Bronchial epithelial cell (primary cell): ENCODE measurements at places on chromosomes 2 and 18. TPM values are rescaled to one million over a fixed set of nuclear protein-coding genes. Genes with fewer than 3 reads are reported as not detected.

DNA sequence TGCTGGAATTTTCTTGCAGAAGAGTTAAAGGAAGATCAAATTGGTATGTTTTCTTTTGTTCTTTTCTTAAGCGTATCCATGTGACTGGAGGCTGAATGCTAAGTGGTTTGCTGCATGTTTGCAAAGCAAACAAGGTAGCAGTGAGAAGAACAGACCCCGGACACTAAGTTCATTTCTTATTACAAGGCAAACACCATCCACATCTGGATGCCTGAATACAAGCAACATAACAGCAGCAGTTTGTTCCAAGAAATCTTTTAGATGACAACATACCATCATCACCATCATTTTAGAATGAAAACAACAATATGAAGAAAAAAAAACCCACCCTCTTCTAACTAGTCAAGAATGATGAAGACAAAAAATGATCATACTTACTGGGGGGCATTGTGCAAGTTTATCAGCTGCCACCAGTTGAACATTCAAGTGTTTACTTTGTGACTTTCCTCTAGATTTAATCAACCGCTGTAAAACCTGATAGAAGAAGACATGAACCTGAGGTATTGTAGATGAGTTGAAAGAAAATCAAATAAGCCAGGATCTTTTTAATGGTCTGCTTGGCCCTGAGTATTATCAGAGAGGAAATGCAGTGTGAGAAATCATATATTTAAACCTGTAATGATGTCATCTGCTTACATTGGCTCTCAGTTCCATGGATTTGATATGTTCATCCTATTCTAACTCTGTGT is 25.0 kb upstream of the ARL5A start:
- DNase-seq = no peak

DNA sequence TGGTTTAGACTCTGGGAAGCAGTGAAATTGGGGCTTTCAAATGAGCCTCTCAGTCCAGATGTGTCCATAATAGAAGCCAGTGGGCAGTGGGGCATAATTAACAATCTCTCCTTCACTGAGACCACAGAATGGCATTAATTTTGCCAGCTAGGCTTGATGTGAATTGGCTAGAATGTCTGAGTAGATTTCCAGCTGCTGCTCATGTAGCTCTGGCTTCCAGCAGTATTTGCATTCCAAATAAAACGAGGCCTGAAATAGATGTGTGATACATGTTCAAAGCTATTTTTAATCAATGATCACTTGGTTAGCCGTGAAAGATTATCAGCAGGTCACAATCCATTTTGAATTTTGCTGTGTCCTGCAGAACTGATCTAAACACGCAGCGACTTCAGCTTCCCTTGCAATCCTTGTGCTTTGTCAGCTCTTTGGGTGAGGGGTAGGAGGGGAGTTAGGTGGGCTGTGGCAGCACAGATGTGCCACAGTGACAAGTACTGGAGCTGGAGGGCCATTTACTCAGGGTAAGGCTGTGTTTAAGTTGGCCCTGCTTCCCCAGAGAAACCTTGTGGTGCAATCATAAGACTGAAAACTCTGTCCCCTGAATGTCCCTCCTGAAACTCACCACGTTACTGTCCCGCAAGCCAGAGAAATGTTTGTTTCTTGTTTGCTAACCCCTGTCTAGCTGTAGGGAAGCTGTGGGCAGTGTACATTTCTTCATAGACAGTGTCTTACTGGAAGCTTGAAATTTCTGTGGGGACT is 56.9 kb upstream of the TMEM178A start:
- no peak for DNase-seq

LDLRAD4 gene
- not detected in 2 replicates for total RNA-seq

REG1B gene
- total RNA-seq = not detected in 2 replicates

DNA sequence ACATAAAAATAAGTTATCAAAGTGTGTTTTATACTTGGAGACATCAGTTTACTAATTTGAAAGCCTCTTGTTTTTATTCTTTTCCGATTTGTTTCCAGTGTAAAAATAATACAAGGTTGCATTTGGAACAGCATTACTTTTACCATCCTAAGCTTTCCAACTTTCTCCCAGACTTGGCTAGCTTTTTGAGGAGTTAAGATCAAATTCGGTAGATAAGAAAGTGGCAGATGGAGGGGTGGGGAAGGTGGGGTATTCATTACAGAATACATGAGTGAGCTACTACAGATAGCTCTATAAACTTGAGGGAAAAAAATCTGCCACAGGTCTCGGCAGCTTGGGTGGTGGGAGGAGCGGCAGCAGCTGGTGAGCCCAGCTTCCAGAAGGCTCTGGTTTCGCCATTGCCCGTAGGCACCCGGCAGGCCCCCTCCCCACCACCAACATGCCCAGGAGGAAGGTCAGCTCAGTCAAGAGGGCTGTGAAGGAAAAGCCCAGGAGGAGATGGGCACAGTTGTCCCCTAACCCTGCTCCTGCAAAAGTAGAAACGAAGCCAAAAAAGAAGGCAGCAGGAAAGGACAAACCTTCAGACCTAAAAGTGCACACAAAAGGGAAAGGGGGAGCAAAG is 18.6 kb upstream of the RMC1 start:
- no peak for DNase-seq

GRCh38 chr2:39523308-39524044 is 86.4 kb upstream of the MAP4K3 start:
- peak; percentile 93 for DNase-seq

- DNase-seq = no peak
Measured at GRCh38 chr2:167861574-167862193, 385.7 kb downstream of the STK39 start.

ZEB2 gene
- total RNA-seq = 0.13 and 0.26 TPM in 2 replicates

CYP26B1 gene
- under 0.01 and 0.53 TPM in 2 replicates for total RNA-seq

DNA sequence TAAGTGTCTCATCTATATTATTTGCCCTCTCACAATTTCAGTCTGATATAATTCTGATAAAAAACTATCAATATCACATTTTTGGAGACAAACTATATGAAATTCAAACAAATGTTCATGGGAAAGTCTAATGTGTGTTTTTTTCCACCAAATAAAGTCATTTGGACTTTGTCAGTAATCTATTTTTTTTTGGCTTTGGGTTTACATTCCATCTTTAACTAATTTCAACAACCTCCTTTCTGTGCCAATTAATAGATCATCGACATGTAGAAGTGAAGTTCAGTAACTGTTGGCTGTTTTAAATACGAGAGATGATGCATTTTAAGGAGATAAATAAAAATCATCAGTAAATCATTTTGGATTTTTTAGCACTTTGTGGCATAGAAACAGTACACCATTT is 1623.0 kb upstream of the ACVR2A start:
- DNase-seq = no peak

DNA sequence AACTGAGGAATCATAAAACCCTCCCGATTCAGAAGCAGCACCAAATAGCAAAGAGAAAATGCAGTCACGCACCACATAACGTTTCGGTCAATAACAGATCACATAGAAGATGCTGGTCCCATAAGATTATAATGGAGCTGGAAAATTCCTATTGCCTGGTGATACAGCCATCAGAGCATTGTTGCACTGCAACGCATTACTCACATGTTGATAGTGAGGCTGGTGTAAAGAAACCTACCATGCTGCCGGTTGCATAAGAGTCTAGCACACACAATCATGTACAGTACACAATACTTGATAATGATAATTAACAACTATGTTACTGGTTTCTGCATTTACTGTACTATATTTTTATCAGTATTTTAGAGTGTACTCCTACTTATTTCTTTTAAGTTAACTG is 32.5 kb downstream of the RNF152 start:
- peak; percentile 33 for DNase-seq

LAMA3 gene
- 381 and 531 TPM in 2 replicates for total RNA-seq

GRCh38 chr2:210606001-210606400 is 49.6 kb downstream of the CPS1 start:
- no peak for DNase-seq

- DNase-seq = peak; percentile 76
Measured at GRCh38 chr18:7038330-7038851, 79.2 kb downstream of the LAMA1 start.

DNA sequence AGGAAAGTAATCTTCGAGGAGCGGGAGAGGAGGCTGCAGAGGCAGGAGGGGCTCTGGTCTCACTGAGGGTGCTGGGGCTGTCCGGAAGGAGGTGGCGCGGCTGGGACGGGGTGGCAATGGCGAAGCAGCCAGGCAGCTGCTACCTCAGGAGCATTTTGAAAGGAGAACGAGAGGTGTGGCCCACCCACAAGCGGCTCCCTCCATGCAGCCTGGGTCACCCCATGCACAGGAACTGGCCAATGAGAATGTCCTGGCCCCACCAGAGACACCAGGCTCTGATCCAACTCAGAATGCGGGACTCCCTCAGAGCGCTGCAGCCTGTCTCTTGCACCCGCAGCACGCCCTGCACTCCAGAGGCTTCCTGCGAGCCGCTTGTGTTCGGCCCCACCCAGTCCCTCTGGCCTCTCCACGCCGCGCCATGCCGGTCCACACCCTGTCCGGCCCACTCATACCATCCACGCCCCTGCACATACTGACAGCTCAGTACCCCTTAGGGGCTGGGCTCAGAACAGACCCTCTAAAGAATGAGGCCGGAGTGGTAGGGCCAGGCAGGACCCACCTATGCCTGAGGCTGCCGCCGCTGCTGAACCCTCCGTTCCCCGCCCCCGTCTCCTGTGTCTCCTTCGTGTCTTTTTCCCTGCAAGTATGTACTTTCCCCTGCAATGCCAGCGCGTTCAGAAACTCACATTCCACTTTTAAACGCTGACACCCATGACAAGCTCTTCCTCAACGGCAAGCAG is 6.4 kb upstream of the BOK start:
- DNase-seq = no peak

DNA sequence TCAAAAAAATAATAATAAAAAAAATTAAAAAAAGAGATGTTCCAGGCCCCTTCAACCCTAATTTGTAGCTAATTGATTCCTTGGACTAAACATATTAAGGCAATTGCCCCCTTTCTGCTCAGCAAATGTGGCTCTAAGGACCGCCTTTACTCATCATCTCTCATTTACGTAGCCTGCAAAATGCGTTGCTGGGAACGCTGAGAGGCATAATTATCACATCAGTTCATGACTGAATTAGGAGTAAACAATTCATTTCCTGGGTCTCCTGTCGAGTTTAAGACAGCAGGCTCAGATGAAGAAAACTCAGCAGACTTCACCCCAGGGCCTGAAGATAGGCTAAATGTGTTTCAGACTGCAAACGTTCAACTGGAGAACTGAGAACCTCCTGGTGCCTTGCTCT is 413.5 kb downstream of the NBAS start:
- no peak for DNase-seq

- DNase-seq = no peak
Measured at GRCh38 chr2:154386186-154386585, 312.3 kb upstream of the KCNJ3 start.

DNA sequence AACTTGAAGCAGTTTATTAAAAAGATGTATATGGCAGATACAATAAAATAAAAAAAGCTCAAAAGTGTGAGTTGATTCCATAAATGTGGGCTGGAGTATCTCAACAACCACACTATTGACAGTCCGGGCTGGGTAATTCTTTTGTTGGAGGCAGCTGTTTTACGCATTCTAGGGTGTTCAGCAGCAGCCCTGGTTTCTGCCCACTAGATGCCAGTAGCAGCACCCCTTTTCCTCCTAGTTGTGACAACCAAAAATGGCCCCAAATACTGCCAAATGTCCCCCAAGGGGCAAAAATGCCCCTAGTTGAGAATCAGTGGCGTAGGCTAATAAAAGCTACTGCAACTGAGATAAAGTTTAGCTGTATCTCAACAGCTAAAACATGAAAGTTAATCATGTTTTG is 44.8 kb downstream of the CHMP3 start:
- DNase-seq = no peak

- DNase-seq = no peak
Measured at GRCh38 chr2:205785507-205786260, 103.4 kb downstream of the NRP2 start.

GRCh38 chr2:203637471-203638167 is 68.8 kb upstream of the CD28 start:
- no peak for DNase-seq

- DNase-seq = no peak
Measured at GRCh38 chr2:147520817-147521216, 324.0 kb upstream of the ACVR2A start.

SAG gene
- not detected in 2 replicates for total RNA-seq

DNA sequence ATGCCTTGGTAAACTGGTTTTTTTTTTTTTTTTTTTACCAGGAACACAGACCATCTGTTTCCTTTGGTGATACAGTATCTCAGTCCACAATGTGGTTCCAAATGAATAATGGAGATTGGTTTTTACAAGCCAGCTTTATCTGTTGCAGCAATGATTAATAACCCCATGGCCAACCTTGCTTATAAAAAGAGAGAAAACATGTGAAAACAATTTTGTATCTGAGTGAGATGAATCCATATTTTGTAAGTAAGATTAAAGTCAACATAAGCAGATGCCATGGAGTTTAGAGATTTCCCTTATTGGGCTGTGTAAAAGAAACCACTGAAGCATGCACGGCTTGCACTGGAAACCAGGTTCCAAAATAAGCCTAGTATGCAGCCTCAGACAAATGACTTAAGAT is 108.6 kb upstream of the CNTNAP5 start:
- no peak for DNase-seq

DNA sequence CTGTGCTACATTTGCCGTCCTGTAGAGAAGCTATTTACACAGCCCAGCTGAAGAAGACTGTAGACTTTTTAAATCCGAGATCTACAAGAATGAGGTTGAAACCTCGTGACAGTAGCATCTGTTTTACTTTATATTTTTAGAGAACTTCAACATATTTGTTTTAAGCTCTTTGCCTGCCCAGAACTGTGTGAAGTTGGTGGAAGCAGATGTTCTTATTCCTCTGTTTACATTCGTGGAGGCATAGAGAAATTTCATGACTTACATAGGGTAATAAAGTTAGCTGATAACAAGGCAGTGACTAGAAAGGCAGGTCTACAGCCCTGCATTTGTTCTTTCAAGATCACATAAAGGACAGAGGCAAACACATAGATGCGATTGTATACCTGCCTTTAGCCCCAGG is 47.0 kb upstream of the MAP3K20 start:
- no peak for DNase-seq

DNA sequence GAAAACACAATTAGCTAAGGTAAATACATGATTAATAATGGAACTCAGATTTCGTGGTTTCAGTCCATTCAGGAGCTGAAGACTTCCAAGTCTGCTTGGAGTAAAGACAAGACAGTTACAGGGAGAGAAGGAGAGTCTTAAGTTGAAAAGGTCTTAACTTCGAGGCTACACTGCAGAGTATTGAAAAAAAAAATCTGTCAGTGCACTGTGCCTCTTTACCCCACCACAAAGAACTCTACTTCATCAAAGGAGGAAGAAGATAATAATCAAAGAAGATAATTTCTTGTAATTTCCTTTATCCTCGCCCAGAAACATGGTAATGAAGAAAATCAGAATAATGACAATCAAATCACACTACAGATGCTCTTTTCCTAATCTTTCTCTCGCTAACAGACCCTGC is 75.4 kb downstream of the MEMO1 start:
- no peak for DNase-seq

ONECUT2 gene
- total RNA-seq = under 0.01 TPM in 2 replicates

HNMT gene
- total RNA-seq = 1.1 and 3.8 TPM in 2 replicates

GRCh38 chr2:219435701-219436100 is 1.1 kb downstream of the SPEG start:
- no peak for DNase-seq

DNA sequence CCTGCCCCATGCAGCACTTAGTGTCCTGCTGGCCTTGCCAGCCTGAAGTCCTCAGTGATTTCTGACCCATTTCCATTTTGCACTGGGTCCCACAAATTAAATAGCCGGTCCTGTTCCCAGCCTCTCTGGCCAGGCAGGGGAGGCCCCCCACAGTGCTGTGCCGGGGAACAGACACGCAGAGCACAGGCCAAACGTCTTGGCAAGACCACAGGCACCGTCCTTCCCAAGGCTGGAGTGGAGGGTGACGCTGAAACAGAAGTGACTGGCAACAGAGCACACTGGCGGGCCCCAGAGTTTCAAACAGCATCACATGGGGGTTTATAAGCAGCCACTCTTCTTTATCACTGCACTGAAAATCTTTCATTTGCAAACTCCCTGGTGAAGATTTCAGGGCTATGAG is 52.2 kb downstream of the EDAR start:
- no peak for DNase-seq

GREB1L gene
- total RNA-seq = 0.79 and 0.90 TPM in 2 replicates
